ENCODE measurements at places on chromosomes 11 and 22. TPM values are rescaled to one million over a fixed set of nuclear protein-coding genes. Genes with fewer than 3 reads are reported as not detected.

RAG2 gene
- total RNA-seq, result not detected

- no peak overlapping the region for H3K27ac ChIP-seq
- DNase-seq, result no peak
- peaks cover 12% of the 10 kb centered on the region for H3K4me1 ChIP-seq
- H3K27me3 ChIP-seq, result no peaks in the 10 kb centered on the region
These were observed 164.6 kb downstream of the ETS1 start for GRCh38 chr11:128422576-128423370.

DNA sequence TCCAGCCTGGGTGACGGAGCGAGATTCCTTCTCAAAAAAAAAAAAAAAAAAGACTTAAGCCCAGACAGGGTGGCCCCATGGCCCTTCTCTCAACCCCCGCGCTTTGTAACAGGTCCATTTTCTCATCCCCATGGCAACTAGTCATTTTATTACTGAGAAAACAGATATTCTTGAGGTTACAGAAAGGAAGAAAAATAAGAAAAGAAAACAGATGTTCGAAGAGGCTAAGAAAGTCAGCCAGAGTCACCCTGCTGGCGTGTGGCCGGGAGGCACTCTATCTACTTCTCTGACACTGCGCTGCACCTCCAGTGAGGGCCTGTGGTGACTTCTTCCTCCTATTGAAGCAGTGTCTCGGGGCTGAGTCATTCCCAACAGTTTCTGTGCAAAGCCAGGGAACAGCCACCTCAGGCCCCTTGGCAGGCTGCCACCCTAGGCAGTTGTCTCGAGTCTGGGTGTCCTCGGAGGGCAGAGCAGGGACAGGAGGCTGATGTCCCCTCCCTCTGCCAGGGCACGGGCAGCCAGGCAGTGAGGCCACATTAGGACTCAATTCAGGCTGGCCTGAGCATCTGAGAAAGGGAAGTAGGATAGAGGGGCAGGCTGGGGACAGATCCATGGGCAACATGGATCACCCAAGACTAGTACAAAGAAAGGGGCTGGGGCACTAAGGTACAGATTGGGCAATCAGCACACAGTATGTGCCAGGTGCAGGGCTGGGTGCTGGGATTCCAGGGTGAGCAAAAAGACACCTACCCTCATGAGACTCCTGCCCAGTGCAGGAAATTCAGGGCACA lies 16.4 kb upstream of the SYVN1 start:
- no peaks in the 10 kb centered on the region for H3K27me3 ChIP-seq
- H3K36me3 ChIP-seq, result no peaks in the 10 kb centered on the region
- no peak overlapping the region for H3K4me3 ChIP-seq
- DNase-seq, result peak; percentile 91
- peak overlapping the region; percentile 29 for H3K27ac ChIP-seq
- H3K4me1 ChIP-seq, result no peaks in the 10 kb centered on the region

DNA sequence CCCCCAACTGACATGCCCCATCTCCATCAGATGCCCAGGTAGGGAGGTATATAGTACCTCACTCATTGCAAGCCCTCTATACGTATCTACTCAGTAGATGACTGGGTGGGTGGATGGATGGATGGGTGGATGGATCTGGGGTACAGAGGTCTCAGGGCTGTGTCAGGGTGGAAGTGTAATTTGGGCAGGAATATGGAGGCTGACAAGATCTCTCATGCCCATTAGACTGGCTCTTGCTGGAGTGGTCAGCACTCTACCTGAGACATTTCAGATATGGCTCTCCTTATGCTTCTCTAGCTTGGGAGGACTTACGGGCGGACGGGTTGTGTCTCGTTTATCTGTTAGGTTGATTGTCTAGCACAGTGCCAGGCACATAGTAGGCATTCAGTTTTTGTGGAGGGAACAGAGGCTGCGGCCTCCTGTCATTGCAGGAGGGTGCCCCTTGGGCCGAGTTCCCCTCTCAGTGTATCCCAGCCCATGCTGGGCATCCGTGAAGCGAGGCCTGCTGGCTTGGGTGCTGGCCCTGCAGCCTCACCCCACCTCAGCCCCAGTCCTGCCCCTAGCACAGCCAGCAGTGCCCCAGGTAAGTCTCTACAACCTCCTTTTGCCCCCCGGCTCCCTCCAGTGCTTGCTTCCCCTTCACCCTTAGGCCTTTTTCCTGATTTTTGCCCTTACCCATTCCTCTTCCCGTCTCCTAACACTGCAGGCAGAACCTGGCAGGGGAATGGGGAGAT lies 13.7 kb downstream of the ROBO3 start:
- no peak for DNase-seq
- H3K27me3 ChIP-seq, result no peaks in the 10 kb centered on the region
- H3K4me3 ChIP-seq, result no peak overlapping the region
- no peak overlapping the region for H3K27ac ChIP-seq

DERL3 gene
- 20.2 TPM for total RNA-seq

Measured in colonic mucosa (tissue), 4 donors.